ENCODE measurements at places on chromosomes 1 and 21. TPM values are rescaled to one million over a fixed set of nuclear protein-coding genes. Genes with fewer than 3 reads are reported as not detected.
A peak's percentile ranks its signal among the peaks of the same experiment; 100 is the strongest.

DNA sequence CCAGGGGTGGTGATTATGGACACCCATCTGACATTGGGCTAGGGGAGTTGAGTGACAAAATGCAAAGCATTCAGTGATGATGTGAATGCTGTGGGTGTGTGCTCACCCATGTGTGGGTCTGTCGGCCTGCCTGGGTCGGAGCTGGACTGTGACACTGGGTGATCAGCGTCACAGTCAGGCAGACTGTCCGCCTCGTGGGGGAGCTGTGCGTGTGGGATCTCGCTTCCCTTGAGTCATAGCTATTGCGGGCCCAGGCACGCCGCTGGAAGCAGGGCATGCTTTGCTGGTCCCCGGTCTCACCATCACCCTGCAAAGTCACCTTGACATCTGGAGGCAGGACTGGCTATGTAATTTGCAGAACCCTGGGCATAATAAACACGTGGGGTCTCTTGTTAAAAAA lies 156.9 kb upstream of the IGSF21 start:
- H3K36me3 ChIP-seq, result no peaks in the 10 kb centered on the region
- H3K27ac ChIP-seq, result no peak overlapping the region
- DNase-seq, result no peak
- no peaks in the 10 kb centered on the region for H3K4me1 ChIP-seq

DNA sequence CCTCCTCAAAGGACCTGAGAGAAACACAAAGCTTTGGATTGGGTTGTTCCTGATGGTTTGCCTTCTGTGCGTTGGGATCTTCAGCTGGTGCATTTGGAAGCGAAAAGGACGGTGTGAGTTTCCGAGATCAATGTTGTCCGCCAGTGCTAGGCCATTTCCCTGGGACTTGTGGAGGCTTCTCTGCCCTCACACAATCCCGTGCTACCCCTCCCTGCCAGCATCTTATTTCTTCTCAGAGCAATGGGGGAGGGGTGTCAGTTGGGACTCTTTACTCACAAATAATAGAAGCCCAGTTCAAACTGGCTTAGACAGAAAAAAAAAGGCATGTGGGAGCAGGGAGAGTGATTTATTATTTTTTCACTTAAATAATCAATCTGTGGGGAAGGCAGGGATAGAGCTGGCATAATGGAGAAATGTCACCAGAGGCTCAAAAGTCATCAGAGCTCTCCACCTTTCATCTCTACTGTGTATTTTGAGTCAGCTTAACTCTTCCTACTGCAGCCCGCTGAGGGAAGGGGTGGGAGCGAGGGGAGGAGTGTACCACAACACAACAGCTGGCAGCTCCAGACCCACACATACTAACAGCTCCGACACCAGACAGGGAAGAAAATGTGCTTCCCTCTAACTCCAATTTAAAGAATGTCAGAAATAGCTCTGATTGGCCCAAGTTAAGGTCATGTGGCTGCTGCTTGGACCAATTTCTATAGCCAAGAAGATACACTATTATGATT lies 22.4 kb downstream of the LY9 start:
- H3K4me1 ChIP-seq, result peaks cover 7% of the 10 kb centered on the region
- no peaks in the 10 kb centered on the region for H3K36me3 ChIP-seq
- H3K4me3 ChIP-seq, result no peak overlapping the region
- H3K27ac ChIP-seq, result no peak overlapping the region
- no peaks in the 10 kb centered on the region for H3K27me3 ChIP-seq

- H3K4me3 ChIP-seq, result no peak overlapping the region
- DNase-seq, result no peak
- H3K27ac ChIP-seq, result peak overlapping the region; percentile 76
- H3K36me3 ChIP-seq, result no peaks in the 10 kb centered on the region
- no peaks in the 10 kb centered on the region for H3K27me3 ChIP-seq
- 0 out of 2 replicates have a peak, but pooled peaks cover 5% of the 10 kb centered on the region for H3K4me1 ChIP-seq
These were observed 14.3 kb downstream of the LRRC41 start for GRCh38 chr1:46289134-46289494.

The CFAP45 gene
- not detected for total RNA-seq

DNA sequence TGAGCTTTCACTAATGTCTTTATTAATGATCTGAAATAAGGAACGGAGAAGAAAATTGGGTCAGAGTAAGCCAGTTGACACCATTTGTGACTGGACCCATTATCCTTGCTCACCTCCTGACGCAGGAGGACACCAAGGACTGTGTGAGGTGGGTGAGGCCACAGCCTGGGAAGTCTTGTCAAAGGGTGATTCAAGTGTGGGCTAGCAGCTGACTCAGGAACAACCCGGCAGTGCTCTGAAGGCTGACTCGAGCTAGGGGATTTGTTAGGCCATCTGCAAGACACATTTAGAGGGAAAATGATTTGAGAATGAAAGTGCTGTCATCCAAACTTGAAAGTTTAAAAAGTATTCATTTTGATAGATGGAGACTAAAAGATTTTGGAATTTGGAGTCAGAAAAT lies 21.2 kb downstream of the PRRX1 start:
- H3K27ac ChIP-seq, result no peak overlapping the region
- H3K4me3 ChIP-seq, result no peak overlapping the region
- H3K4me1 ChIP-seq, result no peaks in the 10 kb centered on the region

DNA sequence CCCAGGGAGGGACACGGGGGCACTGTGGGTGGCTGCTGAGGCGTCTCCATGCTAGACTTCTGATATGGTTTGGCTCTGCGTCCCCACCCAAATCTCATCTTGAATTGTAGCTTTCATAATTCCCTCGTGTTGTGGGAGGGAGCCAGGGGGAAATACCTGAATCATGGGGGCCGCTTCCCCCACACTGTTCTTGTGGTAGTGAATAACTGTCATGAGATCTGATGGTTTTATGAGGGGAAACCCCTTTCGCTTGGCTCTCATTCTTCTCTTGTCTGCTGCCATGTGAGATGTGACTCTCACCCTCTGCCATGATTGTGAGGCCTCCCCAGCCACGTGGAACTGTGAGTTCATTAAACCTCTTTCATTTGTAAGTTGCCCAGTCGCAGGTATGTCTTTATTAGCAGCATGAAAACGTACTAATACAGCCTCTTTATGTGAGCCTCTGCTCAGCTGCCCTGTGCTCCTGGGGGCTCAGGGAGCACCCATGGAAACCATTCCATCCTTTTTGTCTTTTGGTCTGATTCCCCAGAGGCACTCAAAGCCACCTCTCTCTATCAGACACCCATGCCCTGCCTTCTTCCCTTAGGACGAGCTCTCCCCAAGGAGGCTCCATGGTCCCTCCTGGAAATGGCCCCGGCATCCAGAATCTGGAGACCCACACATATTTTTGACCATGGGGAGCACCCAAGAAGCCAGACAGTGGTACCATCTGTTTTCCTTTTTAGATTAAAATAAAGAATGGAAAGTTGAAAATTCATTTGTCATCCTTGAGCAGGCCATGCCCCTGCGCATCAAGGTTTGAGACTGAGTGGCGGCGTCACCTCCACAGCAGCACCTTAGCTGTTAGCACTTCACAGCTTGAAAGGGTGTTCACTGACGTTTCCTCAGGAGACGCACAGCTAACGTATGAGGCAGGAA lies 65.9 kb upstream of the FAM20B start:
- H3K27me3 ChIP-seq, result no peaks in the 10 kb centered on the region
- H3K4me1 ChIP-seq, result no peaks in the 10 kb centered on the region
- no peaks in the 10 kb centered on the region for H3K36me3 ChIP-seq
- no peak overlapping the region for H3K4me3 ChIP-seq

GRCh38 chr1:182446033-182446669 lies 3.8 kb upstream of the RGSL1 start:
- peak; percentile 81 for DNase-seq
- H3K4me3 ChIP-seq, result no peak overlapping the region
- no peak overlapping the region for H3K27ac ChIP-seq
- H3K4me1 ChIP-seq, result peaks cover 9% of the 10 kb centered on the region
- H3K27me3 ChIP-seq, result no peaks in the 10 kb centered on the region

DNA sequence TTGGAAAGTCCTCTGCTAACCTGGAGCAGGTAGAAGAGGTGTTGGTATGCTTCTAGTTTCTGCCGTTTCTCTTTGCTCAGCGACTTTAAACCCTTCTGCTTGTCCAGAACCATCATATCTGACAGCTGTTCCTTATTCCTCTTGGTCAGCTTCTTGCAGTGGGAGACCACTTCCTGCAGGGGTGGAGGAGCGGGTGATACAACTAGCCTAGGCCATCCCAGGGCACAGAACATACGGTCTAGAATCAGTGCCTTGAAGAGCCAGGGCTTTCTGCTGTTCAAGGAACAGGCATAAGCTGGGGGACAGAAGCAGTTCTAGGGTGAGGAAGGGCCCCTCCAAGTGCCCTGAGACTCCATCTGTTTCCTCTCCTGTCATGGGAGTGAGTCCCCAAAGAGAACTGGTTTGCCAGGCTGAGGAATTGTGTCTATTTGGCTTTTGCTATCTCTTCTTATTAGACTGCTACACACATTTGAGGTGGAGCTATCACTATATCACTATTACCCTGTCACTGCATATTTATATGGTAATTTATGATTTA lies 32.5 kb downstream of the IQGAP3 start:
- H3K36me3 ChIP-seq, result peaks cover 29% of the 10 kb centered on the region

DNA sequence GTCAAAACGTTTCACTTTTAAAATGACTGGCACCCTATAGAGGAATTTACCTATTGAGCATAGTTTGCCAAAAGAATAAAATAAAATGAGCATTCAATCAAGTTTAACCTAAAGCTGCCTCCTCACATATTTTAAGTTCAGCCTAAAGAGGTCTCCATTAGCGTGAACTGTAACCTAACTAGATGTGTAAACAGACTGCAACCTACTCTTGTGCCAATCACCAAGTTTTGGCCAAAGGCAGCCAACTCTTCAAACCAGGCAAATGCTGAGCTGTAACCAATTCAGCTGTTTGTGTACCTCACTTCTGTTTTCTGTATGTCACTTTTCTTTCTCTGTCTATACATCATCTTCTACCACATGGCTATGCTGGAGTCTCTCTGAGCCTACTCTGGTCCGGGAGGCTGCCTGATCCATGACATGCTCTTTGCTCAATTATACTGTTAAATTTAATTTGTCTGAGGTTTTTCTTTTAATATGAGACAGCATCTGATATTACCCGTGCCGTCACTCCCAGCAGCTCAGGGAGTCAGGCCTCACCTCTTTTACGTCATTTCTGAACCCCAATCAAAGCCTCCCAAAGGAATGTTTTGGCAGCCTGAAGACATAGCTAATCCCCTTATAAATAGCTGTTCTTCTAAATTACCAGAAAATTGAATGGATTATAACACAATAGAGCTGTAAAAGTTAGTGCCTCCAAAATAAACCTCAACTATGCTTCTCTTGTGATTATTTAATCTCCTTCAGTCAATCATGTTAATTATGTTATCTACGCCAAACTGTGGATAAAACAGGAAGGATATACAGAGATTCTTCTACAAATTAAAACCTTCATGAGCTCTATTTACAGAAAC lies 81.0 kb upstream of the NR5A2 start:
- H3K4me3 ChIP-seq, result no peak overlapping the region
- H3K27ac ChIP-seq, result no peak overlapping the region

DNA sequence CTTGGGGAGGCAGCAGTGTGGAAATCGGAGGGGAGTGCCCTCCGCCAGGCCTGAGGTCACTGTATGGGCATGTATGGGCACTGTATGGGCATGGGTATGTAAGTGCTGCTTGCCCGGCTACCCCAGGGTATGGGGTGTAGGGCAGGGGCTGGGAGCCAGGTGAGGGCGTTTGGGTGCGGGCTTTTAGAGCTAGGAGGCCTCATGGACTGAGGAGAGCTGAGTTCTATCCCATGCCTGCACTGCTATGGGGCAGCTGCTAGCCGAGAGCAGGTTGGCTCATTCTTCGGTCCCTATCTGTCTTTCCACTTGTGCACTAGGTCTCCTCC lies 5.3 kb downstream of the PKLR start:
- H3K27me3 ChIP-seq, result peaks cover 33% of the 10 kb centered on the region
- peak overlapping the region; percentile 97 for H3K4me3 ChIP-seq
- no peak for DNase-seq
- H3K27ac ChIP-seq, result no peak overlapping the region

GRCh38 chr1:2052756-2053155 lies 2.5 kb downstream of the PRKCZ start:
- no peaks in the 10 kb centered on the region for H3K27me3 ChIP-seq
- no peaks in the 10 kb centered on the region for H3K36me3 ChIP-seq
- H3K4me1 ChIP-seq, result peaks cover 13% of the 10 kb centered on the region
- DNase-seq, result no peak

GRCh38 chr1:25562101-25562927 lies 18.9 kb downstream of the LDLRAP1 start:
- H3K27ac ChIP-seq, result no peak overlapping the region
- DNase-seq, result no peak
- H3K4me3 ChIP-seq, result no peak overlapping the region
- H3K27me3 ChIP-seq, result no peaks in the 10 kb centered on the region
- H3K36me3 ChIP-seq, result no peaks in the 10 kb centered on the region
- peaks cover 8% of the 10 kb centered on the region for H3K4me1 ChIP-seq

The ZNF670 gene
- total RNA-seq, result 12.2 TPM

The UQCRHL gene
- 2.3 TPM for total RNA-seq

DNA sequence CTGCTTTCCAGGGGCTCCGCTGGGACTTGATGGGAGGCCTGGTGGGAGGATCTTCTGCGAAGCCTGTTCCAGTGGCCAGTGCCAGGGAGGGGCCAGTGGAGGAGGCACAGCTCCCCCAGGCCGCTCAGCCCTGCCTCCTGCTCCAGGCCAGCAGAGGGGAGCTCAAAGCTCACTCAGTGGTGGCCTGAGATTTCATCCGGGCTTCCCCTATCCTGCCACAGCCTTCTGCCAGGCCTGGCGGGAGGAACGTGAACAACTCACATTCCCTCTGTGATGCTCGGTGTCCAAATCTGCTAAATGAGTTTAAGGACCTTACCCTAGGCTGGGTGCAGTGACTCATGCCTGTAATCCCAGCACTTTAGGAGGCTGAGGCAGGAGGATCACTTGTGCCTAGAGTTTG lies 3.3 kb downstream of the CLCNKB start:
- H3K4me1 ChIP-seq, result 0 out of 2 replicates have a peak, but pooled peaks cover 5% of the 10 kb centered on the region
- no peak overlapping the region for H3K27ac ChIP-seq
- no peaks in the 10 kb centered on the region for H3K36me3 ChIP-seq
- no peak for DNase-seq

DNA sequence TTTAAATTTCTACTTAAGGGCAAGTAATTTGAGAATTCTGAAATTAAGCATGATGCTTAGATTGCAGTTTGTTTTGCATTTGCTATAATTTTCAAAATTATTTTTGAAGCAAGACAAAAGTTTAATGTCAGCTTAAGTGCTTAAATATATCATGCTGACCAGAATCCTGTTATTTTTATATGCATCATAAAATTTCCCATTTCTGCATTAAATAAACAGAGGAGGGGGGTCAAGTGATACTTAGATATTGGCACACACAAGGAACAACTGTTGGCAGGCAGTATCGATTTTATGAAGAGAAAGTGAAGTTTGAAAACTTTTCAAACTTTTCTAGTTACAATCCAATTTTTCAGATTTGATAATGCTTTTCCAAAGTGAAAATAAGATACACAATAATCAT lies 61.0 kb downstream of the MIER1 start:
- H3K27me3 ChIP-seq, result no peaks in the 10 kb centered on the region
- H3K27ac ChIP-seq, result no peak overlapping the region
- no peaks in the 10 kb centered on the region for H3K4me1 ChIP-seq
- H3K36me3 ChIP-seq, result peaks cover 10% of the 10 kb centered on the region
- DNase-seq, result no peak
- H3K4me3 ChIP-seq, result no peak overlapping the region

All from GM23338 (cell line).